ENCODE measurements at places on chromosomes 11 and 22.

GRCh38 chr22:43320943-43321900, 21.9 kb downstream of the SCUBE1 start:
- DNase-seq, result no peak

DNA sequence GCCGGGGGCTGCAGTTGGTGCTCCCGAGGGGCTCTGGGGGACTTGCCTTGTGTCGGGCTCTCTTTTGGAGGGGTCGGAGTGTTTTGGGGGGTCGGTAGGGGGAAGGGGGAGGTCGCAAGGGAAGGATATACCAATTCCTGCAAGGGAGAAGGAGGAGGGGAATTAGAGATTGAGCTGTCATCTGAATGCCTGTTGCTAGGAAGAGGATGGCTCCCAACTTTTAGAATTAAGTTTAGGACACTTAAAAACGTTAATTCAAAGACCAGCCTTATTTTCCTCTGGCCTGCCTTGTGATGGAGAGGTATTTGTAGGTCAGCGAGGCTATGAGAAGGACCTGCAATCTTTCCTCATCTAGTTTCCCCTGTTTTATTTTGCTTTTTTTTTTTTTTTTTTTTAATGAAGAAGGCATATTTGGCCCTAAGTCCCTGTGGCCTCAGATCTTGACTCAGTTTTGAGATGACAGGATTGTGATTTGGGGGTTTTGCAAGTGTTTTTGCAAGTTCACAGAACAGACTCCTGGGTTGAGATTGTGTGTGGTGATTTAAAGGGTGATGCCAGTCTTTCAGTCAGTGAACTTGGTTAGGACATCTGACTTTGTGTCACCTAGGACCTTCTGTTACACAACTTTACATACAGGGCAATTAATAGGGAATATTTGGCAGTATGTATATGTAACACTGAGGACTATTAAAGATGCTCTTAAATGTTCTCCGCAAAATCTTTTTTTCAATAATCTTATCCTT, 672 bp downstream of the TMEM135 start:
- DNase-seq, result no peak

DNA sequence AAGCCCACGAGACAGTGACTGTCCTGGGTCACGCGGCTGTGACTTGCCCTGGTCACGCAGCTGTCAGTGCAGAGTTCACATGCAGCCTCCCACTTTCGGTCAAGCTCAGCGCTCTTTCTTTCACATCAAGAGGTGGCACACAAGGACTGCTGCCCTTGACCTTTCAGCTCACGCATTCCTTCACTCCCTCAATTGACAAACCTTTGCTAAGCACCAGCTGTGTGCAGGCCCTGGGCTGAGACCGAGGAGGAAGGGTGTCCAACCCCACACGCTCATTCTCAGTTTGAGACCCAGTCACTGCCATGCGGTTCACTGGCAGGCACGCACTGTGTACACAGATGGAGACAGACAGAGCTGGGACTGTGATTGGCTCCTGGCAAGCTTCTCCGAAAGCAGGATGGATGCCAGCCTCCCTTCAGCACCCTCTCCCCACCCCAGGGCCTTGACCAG, 70.3 kb downstream of the SCUBE1 start:
- no peak for DNase-seq

GRCh38 chr11:40380835-40381234, 1078.6 kb downstream of the LRRC4C start:
- DNase-seq, result no peak

GRCh38 chr11:85810871-85811611, at the start of gene SYTL2:
Gene SYTL2 (minus strand): TSS chr11:85811141. CDS start chr11:85757725, 53,416 bp downstream.
- DNase-seq, result peak; percentile 64

DNA sequence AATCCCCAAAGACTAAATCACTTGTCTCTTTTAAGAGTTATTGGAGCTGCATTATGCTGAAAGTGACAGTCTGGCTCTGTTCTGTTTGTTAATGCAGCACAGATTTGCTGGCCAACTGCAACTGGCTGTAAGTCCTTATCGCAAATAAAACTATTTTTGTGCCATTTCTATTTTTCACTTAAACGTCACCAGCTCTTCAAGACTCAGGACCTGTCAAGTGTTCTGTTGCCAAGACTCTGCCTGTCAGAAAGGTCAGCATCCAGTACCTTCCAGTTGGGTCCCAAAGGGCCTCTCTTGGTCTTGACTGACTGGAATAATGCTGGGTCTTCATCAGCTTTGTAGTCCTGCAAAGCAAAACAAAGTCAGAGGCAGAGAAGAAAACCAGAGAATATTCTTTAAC, 45.6 kb downstream of the PITPNB start:
- no peak for DNase-seq

GRCh38 chr11:101169944-101170343, 40.3 kb upstream of the PGR start:
- DNase-seq, result no peak

GRCh38 chr11:113174882-113175281, 139.5 kb upstream of the TTC12 start:
- DNase-seq, result no peak

DNA sequence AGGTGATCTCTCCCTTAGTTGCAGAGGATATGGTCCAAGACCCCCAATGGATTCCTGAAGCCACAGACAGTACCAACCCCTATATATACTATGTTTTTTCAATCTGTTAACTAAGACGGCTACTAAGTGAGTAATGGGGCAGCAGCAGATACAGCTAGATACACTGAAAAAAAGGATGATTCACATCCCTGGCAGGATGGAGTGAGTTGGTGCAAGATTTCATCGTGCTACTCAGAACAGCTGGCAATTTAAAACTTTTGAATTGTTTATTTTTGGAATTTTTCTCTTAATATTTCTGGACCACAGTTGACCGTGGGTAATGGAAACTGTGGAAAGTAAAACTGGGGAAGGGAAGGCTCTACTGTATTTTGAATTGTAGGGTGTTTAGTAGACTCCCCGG, 17.0 kb upstream of the TMEM218 start:
- DNase-seq, result no peak

DNA sequence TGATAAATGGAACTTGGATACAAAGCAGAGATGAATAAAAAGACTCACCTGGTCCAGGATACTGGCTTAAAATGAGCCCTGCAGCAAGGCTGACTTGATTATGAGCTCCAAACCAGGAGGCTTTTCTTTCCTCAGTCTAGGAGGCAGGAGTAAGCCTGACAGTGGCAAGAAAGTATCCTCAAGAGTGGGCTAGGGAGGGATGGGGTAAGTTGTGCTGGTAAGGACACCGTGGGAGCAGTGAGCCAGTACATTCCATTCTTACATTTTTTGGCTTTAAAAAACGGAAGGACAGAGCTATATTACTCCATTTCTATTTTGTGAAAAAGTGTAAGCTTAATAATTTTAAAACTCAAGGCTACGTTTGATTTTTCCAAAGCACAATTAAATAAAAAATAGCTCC, 187.1 kb upstream of the DDI1 start:
- no peak for DNase-seq

GRCh38 chr11:75598264-75598663, 36.2 kb downstream of the SERPINH1 start:
- DNase-seq, result no peak

GRCh38 chr11:117220568-117220967, 11.3 kb downstream of the PCSK7 start:
- DNase-seq, result no peak

- DNase-seq, result no peak
Observed at GRCh38 chr11:41861838-41862237, 402.4 kb upstream of the LRRC4C start.

DNA sequence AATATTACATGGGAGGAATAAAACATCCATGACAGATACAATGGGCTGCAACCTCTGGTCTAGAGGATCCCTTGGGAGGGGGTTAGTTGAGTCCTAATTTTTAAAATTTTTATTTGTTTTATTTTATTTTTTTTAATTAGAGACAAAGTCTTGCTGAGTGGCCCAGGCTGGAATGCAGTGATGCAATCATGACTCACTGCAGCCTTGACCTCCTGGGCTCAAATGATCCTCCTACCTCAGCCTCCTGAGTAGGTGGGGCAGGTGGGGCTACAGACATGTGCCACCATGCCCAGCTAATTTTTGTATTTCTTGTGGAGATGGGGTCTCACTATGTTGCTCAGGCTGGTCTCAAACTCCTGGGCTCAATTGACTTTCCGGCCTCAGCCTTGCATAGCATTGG, 43.1 kb downstream of the FDX1 start:
- DNase-seq, result no peak

- no peak for DNase-seq
Observed at GRCh38 chr22:24474221-24474620, 20.9 kb upstream of the UPB1 start.

- no peak for DNase-seq
Observed at GRCh38 chr11:120566176-120566575, 54.6 kb downstream of the GRIK4 start.

DNA sequence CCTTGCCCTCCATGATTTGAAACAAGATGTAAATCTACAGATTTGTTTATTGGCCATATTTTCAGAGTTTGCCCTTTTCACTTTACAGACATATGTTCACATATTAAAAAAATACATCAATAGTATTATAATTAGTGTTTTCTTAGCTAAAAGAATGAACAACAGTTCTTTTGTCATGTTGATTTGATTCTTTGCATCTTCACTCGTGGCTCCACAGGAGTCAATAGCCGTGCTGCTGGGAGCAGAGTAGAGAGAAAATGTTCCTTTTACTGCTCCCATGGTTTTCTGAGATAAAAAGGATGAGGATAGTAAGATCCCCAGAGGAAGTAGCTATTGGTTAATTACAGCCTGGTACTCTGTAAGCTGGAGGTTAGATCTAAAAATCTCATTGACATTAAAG, 151.2 kb downstream of the PGR start:
- DNase-seq, result no peak

DNA sequence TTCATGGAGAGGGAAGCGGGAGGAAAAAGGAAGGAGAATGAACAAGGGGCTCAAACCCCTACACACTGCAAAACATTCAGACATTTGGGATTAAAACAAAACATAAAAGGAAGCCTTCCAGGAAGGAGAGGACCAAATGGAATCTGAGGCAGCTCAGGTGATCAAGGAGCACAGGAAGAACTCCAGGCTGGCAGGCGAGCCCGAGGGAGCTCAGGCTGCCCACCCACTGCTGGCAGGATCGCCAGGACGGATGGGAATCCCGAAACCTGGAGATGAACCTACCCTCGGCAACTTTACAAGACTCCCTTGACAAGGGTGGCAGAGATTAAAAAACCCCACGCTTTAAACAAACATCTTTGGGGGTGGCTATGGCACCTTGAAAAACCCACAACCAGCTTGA, 5.0 kb upstream of the PYGM start:
- no peak for DNase-seq

- DNase-seq, result peak; percentile 10
Observed at GRCh38 chr11:20397281-20397680, 9.8 kb downstream of the PRMT3 start.

DNA sequence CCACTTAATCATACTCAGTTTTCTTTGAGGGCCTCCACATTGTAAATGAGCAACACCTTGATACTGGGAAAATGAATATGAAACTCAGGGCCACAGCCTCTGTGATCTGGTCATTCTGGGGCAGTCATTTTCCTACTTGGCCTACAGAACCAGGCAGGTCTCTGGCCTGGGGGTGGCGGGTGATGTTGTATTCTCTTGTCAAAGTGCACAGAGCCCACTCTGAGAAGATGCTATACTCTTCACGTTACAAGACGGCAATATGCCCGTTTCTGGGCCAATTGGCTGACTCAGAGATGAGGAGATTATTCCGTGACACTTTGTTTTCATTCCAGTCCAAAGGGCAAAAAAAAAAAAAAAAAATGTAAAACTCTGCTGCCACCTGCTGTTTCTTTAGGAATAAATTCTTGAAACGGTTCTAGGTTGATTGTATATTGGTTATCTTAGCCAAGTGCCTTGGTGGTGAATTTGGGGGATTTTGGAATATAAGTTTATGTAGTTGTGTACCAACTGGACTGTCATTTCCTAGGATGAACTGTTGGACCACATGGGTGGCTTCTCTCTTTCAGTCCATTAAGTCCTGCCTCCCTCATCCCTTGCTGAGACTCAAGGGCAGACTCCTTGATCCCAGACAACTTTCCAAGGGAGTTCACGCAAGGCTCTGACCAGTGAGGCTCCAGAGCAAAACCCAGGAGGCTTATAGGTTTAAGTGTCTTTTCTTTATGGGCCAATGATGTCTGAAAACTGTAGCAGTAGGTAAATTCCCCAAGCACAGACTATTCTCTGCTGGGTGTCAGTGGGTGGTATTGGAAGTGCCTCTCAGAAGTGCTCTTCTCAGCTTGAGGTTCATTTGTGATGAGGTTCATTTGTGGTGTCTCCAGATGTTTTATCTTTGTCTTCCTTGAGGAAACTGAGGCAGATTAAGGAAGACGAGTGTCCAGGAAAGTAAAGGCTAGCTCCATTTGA, 18.2 kb downstream of the ADM start:
- DNase-seq, result peak; percentile 10

DNA sequence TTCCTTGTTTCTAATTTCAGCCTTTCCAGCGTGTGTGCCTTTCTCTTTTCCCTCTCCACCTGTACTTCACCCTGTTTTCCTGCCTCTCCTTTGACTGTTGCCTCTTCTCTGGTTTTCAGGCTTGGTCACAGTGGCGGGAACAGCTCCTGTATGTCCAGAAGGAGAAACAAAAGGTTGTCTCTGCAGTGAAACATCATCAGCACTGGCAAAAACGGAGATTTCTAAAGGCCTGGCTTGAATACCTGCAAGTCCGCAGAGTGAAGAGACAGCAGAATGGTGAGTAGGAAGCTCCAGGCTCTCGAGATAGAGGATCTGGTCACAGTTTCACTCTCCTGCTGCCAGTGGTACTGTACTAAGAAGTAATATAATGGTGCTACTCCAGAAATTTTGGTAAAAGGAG, 76.6 kb downstream of the SFI1 start:
- no peak for DNase-seq

DNA sequence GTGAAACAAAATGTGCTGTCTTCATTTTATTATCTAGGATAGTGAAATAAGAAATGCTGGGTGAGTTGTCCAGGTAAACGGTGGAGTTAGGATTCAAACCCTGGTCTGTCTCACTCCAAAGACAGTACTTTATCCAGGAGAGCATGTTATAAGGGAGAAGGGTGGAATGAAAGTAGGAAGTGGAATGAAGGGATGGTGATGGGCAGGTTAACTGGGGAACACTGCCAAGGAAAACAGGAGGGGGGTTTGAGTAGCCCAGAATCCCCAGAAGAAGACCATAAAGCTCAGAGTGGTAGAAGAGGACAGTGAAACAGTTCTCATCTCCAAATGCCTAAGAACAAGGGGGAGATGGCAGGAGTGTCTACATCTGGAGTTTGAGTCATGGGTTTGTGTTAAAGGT, 169.0 kb downstream of the BARX2 start:
- DNase-seq, result no peak

DNA sequence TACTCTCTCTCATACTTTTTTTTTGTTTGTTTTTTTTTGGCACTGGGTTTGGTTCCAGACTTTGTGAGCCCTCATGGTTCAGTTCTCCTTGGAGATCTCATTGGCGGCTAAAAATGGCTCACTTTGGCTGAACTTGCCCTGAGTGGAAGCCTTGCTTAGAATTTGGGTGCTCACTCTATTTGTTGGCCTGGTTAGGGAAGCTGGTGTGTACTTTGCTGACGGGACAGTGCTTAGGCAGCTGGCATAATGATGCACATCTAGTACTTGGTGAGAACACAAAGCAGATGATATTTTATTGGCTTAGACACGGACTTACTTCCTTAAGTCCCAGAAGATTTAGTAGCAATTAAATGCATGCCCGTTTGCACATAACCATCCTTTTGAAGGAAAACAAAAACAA, 66.5 kb upstream of the GRAMD1B start:
- DNase-seq, result no peak
